ENCODE measurements at places on chromosomes 7 and 10.

- no peak for DNase-seq
- no peak overlapping the region for H3K27ac ChIP-seq
- H3K27me3 ChIP-seq: peaks cover 10% of the 10 kb centered on the region
- H3K4me1 ChIP-seq: no peaks in the 10 kb centered on the region
- H3K36me3 ChIP-seq: no peaks in the 10 kb centered on the region
- no peak overlapping the region for H3K4me3 ChIP-seq
These were observed 50.0 kb upstream of the SHH start for GRCh38 chr7:155862123-155862892.

GRCh38 chr10:5683065-5683464 lies 1.6 kb upstream of the TASOR2 start:
- H3K4me1 ChIP-seq: peaks cover 32% of the 10 kb centered on the region
- no peak overlapping the region for H3K27ac ChIP-seq
- peaks cover 18% of the 10 kb centered on the region for H3K36me3 ChIP-seq
- H3K27me3 ChIP-seq: peaks cover 8% of the 10 kb centered on the region
- H3K4me3 ChIP-seq: no peak overlapping the region

- peaks cover 3% of the 10 kb centered on the region for H3K36me3 ChIP-seq
- H3K27me3 ChIP-seq: peaks cover 62% of the 10 kb centered on the region
- peak overlapping the region; percentile 67 for H3K4me3 ChIP-seq
- peak overlapping the region; percentile 54 for H3K27ac ChIP-seq
These were observed 1.0 kb downstream of the EBF3 start for GRCh38 chr10:129962872-129963640.

GRCh38 chr7:1108264-1108920 lies 20.5 kb downstream of the GPER1 start:
- no peaks in the 10 kb centered on the region for H3K36me3 ChIP-seq
- H3K4me1 ChIP-seq: peaks cover 14% of the 10 kb centered on the region
- no peak for DNase-seq
- no peaks in the 10 kb centered on the region for H3K27me3 ChIP-seq
- H3K27ac ChIP-seq: no peak overlapping the region
- H3K4me3 ChIP-seq: no peak overlapping the region

DNA sequence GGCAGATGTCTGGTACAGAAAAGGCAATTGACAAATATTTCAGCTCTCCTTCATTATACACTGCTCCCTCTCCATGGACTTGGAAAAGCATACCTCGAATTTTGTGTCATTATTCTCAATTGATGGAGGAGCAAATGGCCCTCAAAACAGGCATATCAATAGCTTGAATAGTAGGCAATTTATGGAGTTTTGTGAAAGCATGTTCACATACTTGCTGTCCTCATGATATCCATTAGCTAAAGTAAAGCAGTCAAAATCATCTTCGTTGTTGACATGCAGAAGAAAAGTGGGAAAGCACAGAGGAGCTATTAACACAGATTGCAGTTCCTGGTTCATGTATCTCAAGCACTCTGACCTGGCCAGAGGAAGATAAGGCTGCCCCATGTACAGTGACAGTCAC lies 472.8 kb downstream of the CCSER2 start:
- H3K27ac ChIP-seq: no peak overlapping the region
- H3K4me1 ChIP-seq: no peaks in the 10 kb centered on the region
- no peaks in the 10 kb centered on the region for H3K36me3 ChIP-seq

GRCh38 chr10:43225787-43226153 lies 41.1 kb downstream of the RASGEF1A start:
- peak overlapping the region; percentile 12 for H3K27ac ChIP-seq
- DNase-seq: peak; percentile 62
- H3K4me3 ChIP-seq: no peak overlapping the region
- H3K27me3 ChIP-seq: peaks cover 24% of the 10 kb centered on the region
- H3K36me3 ChIP-seq: no peaks in the 10 kb centered on the region

DNA sequence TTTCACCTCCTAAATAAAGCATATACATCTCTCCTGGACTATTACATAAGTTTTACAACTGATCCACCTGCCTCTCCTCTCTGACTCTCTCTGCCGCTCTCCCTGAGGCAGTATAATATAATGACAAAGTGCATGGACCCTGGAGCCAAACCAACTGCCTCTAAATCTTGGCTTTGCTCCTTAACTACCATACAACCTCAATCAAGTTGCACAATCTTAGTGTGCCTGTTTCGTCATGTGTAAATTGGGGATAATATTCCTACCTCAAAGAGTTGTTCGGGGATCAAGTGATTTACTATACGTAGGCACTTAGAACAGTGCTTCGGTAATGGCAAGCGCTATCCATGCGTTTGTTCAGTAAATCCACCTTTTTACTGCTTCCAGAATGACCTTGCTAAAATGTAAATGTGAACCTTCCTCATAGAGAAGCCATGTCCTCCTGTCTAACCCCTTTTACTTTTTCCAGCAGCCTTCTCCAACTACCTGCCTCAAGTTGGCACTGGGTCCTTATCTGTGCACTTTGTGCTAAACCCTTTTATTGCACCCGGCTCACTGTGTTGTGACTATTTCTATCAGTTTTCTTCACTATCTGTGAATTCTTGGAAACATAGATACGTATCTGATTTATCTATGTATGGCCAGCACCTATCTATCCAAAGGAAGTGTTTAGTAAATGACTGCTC lies 30.6 kb upstream of the DLD start:
- no peaks in the 10 kb centered on the region for H3K36me3 ChIP-seq
- peaks cover 39% of the 10 kb centered on the region for H3K4me1 ChIP-seq
- no peak overlapping the region for H3K4me3 ChIP-seq

DNA sequence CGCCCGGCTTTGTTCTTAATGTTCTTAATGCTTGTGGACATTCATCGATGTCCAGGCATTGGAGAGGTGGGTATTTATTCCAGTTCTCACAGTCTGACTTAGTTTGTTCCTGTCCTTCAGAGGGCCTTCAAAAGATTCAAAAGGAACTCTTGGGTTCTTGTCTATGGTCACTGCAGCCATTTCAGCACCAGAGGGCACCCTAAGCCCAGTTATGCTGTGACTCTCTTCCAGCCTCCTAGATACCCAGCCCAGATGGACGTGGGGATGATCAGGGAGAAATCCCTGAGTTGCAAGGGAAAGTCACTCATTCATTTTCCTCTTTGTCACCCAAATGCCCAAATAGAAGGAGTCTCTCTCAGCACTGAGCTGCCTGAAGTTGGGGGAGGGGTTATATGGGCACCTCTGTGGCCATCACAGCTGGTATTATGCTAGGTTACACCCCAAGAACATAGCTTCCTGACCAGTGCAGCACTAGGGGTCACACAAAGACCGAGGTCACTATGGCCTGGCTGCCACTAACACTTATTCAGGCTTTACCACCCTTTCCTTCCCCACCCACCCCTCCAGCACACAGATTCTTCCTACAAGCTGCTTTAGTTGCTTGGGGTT lies 26.5 kb upstream of the CCDC126 start:
- H3K4me1 ChIP-seq: no peaks in the 10 kb centered on the region
- no peak overlapping the region for H3K4me3 ChIP-seq
- no peaks in the 10 kb centered on the region for H3K36me3 ChIP-seq
- no peak overlapping the region for H3K27ac ChIP-seq
- H3K27me3 ChIP-seq: peaks cover 13% of the 10 kb centered on the region
- DNase-seq: peak; percentile 75

DNA sequence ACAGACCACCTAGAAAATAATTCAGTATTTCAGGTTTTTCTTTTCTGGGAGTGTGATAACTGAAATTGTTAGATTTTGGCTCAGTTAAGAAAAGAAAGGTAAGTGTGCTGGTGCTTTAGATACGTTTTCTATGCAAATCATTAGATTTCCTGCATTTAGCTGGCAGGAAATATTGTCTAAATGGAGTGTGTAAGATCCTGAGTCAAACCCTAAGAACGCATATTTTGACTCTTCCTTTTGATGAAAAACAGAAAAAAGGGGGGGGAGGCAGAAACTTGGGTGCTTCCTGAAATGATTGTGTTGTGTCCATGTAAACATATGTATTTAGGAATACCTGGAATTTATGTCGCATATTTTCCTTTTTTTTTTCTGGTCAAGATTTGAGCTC lies 1.2 kb downstream of the GRK5 start:
- H3K27ac ChIP-seq: peak overlapping the region; percentile 96
- peaks cover 57% of the 10 kb centered on the region for H3K4me1 ChIP-seq
- no peak for DNase-seq
- H3K4me3 ChIP-seq: peak overlapping the region; percentile 97
- no peaks in the 10 kb centered on the region for H3K27me3 ChIP-seq

- no peaks in the 10 kb centered on the region for H3K4me1 ChIP-seq
- H3K4me3 ChIP-seq: no peak overlapping the region
- peak; percentile 5 for DNase-seq
- no peaks in the 10 kb centered on the region for H3K36me3 ChIP-seq
- H3K27ac ChIP-seq: no peak overlapping the region
- peaks cover 3% of the 10 kb centered on the region for H3K27me3 ChIP-seq
These were observed 96.6 kb upstream of the NPTX2 start for GRCh38 chr7:98520356-98520951.

DNA sequence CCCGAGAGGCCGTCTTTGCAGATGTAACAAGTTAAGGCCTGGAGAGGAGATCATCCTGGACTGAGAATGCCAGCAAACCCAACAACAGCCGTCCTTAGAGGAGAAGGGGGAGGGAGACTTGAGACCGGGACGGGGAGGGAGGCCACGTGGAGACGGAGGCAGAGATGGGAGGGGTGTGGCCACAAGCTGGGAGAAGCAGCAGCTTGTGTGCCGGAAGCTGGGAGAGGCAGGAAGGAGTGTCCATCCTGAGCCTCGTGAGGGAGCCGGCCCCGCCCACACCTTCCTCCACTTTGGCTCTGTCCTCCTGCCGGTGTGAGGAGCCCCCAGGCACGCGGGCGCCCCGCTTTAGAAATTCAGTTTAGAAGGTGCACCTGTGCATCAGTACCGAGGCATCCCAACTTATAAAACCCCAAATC lies 95.7 kb downstream of the DNAJB6 start:
- H3K27ac ChIP-seq: no peak overlapping the region
- H3K4me3 ChIP-seq: no peak overlapping the region
- no peak for DNase-seq
- H3K4me1 ChIP-seq: peaks cover 11% of the 10 kb centered on the region
- no peaks in the 10 kb centered on the region for H3K36me3 ChIP-seq

- H3K27ac ChIP-seq: no peak overlapping the region
- H3K27me3 ChIP-seq: peaks cover 1% of the 10 kb centered on the region
These were observed 206.9 kb downstream of the PTEN start for GRCh38 chr10:88070080-88070880.

- no peaks in the 10 kb centered on the region for H3K27me3 ChIP-seq
- H3K27ac ChIP-seq: no peak overlapping the region
- H3K36me3 ChIP-seq: no peaks in the 10 kb centered on the region
- H3K4me3 ChIP-seq: no peak overlapping the region
- peaks cover 9% of the 10 kb centered on the region for H3K4me1 ChIP-seq
These were observed 43.3 kb upstream of the RAPGEF5 start for GRCh38 chr7:22400150-22400814.

DNA sequence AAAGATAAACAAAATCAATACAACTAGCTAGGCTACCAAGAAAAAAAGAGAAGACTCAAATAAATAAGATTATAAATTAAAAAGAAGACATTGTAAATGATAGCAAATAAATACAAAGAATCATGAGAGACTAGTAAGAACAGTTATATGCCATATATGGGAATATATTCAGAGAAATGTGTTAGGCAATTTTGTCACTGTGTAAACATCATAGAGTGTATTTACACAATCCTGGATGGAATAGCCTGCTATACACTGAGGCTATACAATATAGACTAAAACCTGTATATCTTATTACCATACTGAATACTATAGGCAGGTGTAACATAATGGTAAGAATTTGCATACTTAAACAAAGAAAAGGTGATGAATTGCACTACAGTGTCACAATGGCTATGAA lies 717.4 kb downstream of the PARD3 start:
- DNase-seq: no peak
- H3K4me3 ChIP-seq: no peak overlapping the region
- H3K36me3 ChIP-seq: no peaks in the 10 kb centered on the region

DNA sequence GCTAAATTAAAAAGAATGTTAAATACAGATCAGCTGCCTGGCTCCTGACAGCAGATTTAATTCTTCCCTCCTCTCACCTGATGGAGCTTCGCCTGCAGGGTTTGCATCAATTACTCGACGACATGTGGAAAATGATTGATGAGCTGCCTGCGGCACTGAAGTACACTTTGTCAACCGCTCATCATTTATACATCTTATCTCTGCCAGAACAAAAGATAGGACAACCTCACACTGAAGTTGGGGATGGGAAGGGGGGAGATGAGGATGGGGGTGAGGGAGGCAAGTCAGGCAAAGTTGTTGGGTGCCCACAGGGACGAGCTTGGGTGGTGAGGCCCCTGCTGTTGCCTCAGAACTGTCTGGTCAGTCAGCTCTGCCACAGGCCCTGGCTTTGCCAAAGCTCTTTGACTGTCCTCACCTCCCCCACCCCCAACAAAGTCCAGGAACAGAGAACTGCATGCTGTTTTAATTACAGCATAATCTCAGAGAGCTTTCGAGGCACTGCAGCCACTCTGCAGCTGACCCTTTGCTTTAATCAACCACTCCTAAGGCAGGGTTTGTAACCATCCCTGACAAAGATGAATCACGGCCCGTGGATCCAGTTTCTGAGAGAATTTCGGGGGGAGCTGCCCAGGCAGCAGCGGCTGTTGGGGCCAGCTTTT lies 702.3 kb downstream of the LRMDA start:
- no peaks in the 10 kb centered on the region for H3K27me3 ChIP-seq
- H3K4me1 ChIP-seq: no peaks in the 10 kb centered on the region
- H3K27ac ChIP-seq: no peak overlapping the region
- H3K4me3 ChIP-seq: no peak overlapping the region
- H3K36me3 ChIP-seq: no peaks in the 10 kb centered on the region
- DNase-seq: no peak

Measured in activated naive CD8-positive, alpha-beta T cell treated with anti-CD3 and anti-CD28 coated beads, Interleukin-2, amount 50 U/mL, for 24 hours (primary cell).